RPMI8226 (cell line): ENCODE measurements at places on chromosomes 16 and 17.

DNA sequence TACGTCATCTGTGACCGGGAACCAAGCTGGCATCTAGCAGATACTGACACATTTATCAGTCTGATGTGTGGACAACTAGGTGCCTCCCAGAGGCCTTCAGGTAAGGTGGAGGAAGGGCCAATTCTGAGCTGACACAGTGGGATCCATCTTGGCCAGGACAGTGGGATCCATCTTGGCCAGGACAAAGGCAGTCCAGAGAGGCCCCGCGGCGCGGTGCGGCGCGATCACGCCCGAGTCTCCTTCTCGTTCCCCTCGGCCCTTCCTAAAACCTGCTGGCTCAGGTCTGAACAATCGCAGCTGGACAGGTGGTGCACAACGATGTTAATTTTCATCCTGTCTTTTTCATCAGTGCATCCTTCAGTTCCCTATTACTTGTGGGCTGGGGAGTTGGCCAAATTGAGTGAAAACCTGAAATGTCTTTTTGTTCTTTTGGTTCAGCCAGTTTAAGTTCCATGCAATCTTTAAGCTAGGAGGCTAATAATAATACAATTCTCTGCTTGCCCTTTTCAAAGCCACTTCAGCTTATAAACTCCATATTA is 486 bp upstream of the WSB1 start:
- peak; percentile 20 for DNase-seq

GRCh38 chr16:71360378-71360777 is 1.9 kb downstream of the CALB2 start:
- no peak for DNase-seq

DNA sequence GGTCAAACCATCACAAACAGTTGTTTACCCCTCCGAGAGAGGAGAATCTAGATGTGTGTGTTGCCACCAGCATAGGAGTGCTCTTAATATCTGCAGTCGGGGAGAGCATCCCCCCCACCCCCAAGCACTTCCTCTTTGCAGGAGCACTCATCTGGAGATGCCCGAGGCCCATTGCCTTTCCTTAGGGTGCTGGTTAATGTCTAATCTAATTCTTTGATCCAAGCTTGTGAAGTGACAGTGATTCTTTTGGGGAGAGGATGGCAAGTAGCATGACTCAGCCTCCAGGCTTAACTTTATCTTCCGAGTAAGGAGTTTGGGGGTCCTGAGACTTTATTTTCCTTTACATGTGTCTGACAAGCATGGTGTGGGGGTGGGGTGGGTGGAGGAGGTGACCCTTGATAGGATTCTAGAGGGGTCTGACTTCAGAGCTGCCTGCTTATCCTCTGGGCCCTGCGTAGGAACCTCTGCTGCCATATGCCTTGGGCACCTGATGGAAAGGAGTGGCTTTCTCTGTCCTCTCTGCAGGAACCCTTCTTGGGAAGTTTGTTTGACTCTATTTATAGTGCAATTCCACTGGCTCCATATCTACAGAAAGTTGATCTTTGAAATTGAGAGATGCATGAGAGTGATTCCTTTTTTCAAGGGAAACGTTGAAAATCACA is 207.1 kb downstream of the SPECC1 start:
- no peak for DNase-seq

DNA sequence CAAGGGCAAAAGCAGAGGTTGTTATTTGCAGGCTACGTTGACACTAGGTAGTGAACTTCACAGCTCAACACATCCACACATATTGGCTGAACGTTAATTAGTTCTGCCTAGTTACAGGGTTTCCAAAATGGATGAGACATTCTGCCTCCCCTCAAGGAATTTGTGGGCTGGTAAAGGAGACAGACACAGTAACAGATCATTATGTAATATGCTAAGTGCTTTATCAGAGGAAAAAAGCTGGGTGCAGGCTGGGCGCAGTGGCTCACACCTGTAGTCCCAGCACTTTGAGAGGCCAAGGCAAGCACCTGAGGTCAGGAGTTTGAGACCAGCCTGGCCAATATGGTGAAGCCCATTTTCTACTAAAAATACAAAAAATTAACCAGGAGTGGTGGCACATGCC is 26.2 kb downstream of the BMERB1 start:
- no peak for DNase-seq

- no peak for DNase-seq
Measured at GRCh38 chr17:78325076-78325687, 34.7 kb downstream of the SOCS3 start.

- DNase-seq = peak; percentile 22
Measured at GRCh38 chr17:4833941-4834680, 971 bp downstream of the MINK1 start.

DNA sequence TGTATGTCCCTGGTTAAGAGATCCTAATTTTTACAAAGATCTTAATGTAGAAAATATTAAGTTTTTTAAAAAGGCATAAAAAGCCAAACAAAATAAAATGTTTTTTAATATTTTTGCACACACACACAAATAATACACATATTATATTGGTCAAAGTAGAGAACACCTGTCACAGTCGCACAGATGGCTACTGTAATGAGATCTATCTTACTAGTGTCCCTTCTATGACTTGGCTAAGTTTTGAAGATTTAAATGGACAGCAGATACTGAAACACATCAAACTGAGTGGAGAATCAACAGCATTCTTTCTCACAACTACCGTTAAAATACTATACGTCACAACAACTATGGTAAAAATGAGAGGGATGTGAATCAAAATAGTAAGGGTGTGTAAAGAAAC is 83.4 kb downstream of the HELZ start:
- no peak for DNase-seq

- no peak for DNase-seq
Measured at GRCh38 chr17:44920565-44920940, 5.3 kb upstream of the GFAP start.

DNA sequence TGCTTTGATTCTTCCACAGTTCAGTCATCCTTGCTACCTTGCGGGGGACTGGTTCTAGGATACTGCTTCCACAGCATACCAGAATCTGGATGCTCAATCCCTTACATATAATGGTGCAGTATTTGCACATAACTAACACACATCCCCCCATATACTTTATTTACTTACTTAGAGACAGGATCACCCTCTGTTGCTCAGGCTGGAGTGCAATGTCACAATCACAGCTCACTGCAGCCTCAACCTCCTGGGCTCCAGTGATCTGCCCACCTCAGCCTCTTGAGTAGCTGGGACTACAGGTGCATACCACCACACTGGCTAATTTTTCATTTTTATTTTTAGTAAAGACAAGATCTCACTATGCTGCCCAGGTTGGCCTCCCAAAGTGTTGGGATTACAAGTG is 112.2 kb downstream of the GOSR1 start:
- no peak for DNase-seq

- DNase-seq = peak; percentile 26
Measured at GRCh38 chr17:79220713-79221291, 146.2 kb downstream of the ENGASE start.

DNA sequence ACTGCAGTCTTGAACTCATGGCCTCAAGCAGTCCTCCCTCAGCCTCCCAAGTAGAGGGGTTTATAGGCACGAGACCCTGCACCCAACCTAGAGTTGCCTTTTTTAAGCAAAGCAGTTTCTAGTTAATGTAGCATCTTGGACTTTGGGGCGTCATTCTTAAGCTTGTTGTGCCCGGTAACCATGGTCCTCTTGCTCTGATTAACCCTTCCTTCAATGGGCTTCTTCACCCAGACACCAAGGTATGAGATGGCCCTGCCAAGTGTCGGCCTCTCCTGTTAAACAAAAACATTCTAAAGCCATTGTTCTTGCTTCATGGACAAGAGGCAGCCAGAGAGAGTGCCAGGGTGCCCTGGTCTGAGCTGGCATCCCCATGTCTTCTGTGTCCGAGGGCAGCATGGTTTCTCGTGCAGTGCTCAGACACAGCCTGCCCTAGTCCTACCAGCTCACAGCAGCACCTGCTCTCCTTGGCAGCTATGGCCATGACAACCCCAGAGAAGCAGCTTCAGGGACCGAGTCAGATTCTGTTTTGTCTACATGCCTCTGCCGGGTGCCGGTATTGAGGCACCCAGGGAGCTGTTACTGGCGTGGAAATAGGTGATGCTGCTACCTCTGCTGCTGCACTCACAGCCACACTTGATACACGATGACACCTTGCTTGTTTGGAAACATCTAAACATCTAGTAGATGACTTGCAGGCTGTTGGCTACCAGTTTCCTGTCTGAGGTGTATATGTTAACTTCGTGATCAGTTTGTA is 3.3 kb downstream of the RPL13 start:
- no peak for DNase-seq

DNA sequence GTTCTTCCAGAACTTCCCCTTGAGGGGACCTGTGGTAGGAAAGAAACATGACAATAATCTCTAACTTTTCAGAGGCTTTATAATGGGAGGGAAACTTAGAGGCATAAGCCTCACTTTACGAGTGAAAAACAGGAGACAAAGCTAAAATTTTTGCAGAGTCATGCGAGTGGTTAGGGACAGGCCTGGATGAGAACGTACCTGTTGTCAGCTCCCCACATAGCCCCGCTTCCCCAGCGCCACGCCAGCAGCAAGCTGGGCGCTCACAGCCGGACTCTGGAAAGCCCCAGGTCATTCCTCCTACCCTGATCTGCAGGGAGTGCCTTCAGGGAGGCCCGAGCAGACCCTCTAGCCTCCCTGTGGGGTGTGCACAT is 53.6 kb downstream of the LDHD start:
- no peak for DNase-seq

DNA sequence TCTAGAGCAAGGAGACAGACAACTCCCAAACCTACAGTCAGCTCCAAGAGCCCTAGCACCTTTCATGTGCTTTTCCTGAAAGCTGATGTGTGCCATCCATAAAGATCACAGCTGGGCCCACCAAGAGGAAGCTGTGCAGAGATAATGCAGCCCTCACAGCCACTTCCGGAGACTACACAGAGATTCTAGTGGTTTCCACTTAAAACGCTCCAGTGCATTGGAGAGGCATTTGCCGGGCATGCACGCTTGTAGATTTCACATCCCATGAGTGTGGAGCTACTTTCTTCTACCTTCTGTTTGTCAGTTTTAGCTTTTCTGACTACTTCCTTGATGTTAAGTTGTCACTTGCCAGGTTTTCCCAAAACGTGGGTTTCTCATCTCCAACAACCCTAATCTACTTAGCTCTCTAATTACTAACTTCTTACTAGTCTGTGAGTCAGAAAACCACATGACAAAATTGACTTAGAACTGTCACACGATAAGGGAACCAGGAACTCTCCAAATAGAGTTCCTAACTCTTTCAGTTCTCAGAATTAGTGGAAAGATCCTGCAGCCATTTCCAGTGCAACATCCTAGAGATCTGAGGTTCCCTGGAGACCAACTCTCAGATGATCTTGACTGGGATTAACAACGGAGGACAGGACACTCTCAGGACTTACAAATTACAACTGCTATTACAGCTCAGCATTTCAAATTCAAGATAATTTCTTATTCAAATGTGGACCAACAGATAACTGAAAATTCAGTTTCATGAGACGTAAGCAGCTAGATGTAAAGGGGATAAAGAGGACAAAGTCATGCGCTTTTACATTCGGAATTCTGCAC is 28.6 kb downstream of the PMP22 start:
- no peak for DNase-seq

GRCh38 chr16:69566981-69567680 is 1.4 kb downstream of the NFAT5 start:
- peak; percentile 44 for DNase-seq

- peak; percentile 48 for DNase-seq
Measured at GRCh38 chr17:15213381-15214087, 51.6 kb downstream of the PMP22 start.

DNA sequence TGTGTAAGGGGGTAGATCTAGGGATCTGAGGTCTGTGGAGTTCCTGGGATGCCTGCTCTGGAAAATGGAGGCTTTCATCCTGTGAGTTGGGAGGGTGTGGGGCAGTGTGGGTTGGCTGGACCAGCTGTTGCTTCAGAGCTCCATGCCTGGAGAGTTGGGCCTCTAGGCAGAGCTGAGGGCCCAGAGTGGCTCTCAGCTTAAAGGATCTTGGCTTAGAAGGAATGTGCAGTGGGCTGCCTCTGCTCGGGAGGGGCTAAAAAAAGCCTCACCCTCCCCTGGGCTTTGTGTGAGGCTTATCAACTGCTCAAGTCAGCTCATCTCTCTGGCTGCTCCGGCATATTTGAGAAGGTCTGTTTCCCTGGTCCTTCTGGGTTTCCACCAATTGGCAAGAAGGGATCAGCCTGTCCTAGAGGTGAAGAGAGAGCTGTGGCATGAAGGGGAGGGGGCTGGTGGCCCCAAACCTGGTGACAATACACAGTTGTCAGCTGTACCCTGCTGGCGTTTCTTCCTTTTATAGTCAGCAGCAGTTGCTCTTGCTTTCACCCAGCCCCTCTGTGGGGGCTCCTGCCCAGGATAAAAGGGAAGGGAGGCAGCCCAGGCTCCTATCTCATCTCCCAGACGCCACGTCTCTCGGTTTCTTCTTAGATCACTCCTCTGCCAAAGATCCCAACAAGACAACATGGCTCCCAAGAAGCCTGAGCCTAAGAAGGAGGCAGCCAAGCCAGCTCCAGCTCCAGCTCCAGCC is at the start of gene MYL4:
MYL4 (plus strand) TSS at position 605 of the 745 bp plus-strand sequence; CDS start at position 680, 75 bp downstream.
- no peak for DNase-seq

DNA sequence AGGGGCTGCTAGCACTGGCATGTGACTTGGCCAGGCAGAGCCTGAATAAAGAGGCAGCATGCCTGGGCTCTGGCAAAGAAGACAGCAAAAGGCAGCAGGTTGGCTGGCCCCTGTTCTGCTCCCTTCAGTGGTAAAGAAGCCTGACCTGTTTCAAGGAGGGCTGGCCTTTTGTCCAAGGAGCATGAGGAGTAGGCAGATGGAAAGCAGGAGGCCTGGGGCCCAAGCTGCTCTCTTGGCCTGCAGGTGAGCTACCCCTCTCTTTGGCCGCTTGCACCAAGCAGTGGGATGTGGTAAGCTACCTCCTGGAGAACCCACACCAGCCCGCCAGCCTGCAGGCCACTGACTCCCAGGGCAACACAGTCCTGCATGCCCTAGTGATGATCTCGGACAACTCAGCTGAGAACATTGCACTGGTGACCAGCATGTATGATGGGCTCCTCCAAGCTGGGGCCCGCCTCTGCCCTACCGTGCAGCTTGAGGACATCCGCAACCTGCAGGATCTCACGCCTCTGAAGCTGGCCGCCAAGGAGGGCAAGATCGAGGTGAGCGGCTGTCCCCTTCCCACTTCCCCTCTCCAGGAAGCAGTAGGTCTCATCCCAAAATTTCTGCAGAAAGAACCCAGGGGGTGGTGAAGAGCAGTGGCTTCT is 8.0 kb downstream of the TRPV2 start:
- no peak for DNase-seq

- peak; percentile 44 for DNase-seq
Measured at GRCh38 chr17:36072431-36073121, 8.5 kb downstream of the CCL18 start.

- DNase-seq = peak; percentile 69
Measured at GRCh38 chr17:45791935-45792334, 7.8 kb downstream of the CRHR1 start.

- DNase-seq = peak; percentile 62
Measured at GRCh38 chr17:18257268-18257981, 1.1 kb downstream of the FLII start.
